ENCODE measurements at places on chromosomes 1 and 21. TPM values are rescaled to one million over a fixed set of nuclear protein-coding genes. Genes with fewer than 3 reads are reported as not detected.

DNA sequence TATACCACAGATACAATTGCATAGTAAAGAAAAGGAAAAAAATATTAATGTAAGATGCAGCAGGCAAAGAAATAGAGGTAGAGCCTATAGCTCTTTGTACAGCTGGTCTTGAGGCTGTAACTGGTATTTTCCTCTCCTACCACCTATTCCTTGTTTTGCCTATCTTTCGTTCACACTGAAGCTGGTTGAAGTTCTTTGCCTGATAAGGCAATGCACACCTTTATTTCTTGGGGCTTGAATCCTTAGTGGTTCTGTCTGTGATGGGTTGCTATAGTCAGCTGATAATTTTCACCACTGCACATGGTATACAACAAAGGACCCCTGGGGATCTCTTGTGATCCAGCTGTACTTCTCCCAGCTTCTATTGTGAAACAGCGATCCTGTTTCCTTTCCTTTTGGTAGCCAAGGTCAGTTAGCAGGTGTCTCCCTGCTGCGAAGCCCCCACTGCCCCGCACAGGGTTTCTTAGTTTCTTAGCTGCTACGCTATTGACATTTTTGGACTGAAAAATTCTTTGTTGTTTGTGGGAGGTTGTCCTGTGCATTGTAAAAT is 9.9 kb upstream of the TSNAX start:
- no peak for DNase-seq

DNA sequence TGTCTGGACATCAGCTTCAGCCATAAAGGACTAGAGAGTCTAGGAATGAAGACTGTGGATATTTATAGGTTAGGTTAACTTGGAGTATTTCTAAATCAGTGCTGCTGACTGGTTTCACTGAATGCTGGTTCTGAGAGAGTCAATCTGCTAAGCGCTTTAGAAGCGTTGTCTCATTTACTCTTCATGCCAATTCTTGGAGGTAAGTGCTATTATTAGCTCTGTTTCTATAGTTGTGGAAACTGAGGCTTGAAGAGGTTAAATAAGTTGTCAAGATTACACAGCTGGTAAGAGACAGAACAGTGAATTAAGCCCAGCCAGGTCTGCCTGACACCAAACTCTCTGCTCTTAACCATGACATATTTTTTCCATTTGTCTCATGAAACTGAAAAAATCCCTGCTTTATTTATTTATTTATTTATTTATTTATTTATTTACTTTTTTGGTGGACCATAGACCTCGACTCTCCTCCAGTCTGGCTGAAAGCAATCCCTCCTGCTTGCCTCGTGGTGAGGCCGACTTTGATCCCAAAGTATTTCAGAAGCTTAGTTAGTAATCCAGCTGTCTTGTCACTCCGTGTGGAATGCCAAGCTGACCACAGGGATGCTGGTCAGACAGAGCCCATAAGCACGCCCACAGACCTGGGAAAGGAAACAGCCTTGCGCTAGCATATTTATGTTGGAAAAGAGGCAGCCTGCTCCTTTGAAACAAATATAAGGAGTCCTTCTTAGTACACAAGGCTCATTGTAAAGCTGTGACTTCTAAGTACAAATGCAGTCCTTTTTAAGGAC is 16.9 kb downstream of the NTMT2 start:
- DNase-seq, result no peak

DNA sequence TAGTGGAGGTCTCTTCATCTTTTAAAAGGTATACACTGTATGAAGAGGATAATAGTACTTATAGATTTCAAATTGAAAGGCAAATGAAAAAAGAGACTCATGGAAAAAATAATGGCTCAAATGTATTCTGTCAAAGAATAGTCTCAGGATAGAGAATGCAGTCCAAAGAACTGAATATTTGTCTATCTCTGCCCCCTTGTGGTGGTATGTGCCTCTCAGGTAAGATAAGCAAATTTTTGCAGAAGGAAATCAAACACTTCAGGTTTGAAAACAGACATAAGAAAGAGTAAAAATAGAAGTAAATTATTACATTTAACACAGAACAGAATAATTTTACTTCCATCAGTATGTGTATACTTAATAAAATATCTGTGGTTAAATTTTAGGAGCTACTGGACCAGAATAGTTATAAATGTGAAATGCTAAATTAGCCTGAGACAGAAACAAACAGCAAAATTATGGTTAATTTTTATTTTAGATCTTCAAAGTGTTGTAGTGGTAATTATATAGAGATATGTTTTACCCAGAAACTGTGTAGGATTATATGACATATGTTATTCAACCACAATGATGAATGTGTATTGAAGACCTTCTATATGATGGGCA is 164.4 kb upstream of the PALMD start:
- DNase-seq, result peak; percentile 12

- no peak for DNase-seq
Measured at GRCh38 chr1:99652881-99653281, 7.0 kb downstream of the PALMD start.

DNA sequence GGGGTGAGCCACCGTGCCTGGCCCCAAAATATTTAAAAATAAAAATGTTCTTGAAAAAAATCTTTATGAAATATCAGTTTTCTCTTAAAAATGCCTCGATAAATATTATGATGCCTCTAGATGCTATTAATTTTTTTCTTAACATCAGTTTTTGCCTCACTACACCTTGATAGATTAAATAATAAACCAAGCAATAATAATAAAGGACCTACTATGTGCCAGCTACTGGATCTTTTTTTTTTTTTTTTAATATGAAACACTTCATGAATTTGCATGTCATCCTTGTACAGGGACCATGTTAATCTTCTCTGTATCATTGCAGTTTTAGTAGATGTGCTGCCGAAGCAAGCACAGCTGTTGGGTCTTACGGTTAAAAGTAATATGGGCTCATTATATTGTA is 17.5 kb upstream of the TBX19 start:
- DNase-seq, result no peak

GRCh38 chr1:94863297-94863911 is 43.2 kb downstream of the SLC44A3 start:
- no peak for DNase-seq

DNA sequence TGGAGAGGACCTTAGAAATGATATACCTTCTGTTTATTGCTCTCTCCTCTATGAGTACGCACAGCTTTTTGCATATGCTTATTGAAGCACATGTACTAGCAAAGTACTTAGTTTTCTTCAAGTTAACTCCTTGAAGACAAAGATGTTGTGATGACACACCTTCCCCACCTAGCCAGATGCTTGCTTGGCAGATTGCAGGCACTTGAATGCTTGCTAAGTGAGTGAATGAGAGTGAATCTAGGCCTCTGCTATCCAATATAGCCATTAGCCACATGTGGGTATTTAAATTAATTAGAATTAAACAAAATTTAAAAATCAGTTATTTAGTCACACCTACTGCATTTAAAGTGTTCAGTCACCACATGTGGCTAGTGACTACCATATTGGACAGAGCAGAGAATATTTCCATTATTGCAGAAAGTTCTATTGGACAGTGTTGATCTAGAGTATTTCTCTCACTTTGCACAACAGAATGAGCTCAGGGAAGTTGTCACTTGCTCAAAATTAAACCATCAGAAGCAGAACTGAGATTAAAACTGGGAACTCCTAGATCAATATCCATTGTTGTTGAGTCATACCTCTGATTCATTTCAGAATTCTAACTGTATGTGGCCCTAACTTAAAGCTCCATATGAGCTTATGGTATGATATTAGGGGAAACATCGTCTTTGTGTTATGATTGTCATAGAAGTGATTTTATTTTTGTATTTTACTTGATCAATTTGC is 8.6 kb upstream of the EEIG2 start:
- peak; percentile 82 for DNase-seq

DNA sequence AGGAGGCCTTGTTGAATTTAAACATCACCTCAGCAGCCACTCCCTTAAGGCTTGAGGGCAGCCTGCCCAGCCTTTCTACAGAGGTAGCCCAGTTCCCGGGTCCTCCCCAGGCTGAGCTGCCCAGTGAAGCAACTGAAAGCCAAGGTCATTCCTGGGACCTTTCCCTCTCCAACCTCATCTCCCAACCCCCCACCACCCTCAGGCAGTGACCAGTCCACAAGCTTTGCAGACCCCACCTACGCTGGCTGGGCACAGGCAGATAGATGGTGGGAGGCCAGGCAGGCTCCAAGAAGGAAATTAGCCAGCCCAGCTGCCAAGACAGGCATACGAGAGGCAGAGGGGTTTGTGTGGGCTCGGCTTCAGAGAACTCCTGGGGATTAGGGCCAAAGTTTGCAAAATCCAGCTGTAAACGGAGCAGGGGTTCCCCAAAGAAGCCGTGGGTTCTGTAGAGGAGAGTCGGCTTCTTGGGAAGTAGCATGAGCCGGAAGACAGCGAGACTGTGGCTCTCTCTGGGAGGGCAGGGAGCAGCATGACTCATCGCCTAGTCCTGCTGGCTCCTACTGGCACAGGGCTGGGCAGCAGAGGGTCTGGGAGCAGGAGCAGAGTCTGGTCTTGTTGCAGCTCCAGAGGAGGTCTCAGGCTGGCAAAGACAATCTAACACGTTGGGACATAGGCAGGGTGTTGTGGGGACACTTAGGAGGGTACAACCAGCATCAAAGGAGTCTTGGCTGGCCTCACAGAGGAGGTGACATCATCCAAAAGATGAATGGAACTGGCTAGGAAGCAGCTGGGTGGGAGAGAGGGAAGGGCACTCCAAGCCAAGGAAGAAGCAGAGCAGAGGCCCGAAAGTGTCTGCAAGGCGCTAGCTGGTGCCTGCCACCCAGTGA is 2.8 kb upstream of the ZC3H12A start:
- peak; percentile 83 for DNase-seq

- peak; percentile 40 for DNase-seq
Measured at GRCh38 chr1:229342656-229343569, at the start of gene CCSAP. Gene CCSAP, minus strand, starts transcription at chr1:229343047. Its CDS starts 582 bp downstream, at chr1:229342465.

GRCh38 chr1:164770131-164770529 is 211.1 kb downstream of the PBX1 start:
- no peak for DNase-seq

DNA sequence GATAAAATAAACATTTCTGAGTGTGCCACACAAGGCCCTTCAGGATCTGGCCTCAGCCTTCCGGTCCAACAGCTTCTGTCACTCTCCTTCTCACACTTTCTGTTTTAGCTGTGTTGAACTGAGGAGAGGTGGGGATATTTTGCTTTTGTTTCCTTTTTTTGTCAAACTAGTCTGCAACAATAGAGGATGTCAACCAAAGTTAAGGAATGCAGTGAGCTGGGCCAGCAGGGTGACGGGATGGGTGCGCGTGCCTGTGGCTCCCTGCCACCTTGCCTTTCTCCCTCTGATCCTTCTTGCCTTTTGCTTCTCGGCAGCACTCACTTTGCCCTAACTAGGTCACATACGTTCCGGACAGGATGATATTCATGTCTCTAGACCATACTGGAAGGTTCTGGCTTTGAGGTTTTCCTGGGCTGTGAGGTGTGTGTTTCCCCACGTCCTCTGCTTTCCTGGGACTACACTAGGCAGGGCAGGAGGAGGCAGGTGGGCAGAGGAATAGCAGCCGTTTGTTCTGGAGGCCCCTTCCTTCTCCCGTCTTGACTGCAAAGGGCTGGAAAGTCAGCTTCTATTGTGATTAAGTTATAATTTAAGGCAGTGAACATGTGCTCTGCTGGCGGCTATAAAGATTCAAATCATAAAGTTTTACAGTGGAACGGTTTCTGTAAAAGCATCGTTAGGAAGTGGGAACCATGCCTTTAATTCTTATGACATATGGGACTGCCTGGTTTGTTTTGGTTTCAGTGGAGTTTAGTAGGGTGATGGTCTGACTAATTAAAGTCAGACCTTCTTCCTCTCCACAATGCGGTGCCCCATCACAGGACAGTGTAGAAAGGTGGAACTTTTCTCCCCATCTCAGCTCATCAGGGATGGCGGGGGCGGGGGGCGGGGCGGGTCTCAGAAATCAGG is 67.8 kb downstream of the RNF220 start:
- DNase-seq, result peak; percentile 15

DNA sequence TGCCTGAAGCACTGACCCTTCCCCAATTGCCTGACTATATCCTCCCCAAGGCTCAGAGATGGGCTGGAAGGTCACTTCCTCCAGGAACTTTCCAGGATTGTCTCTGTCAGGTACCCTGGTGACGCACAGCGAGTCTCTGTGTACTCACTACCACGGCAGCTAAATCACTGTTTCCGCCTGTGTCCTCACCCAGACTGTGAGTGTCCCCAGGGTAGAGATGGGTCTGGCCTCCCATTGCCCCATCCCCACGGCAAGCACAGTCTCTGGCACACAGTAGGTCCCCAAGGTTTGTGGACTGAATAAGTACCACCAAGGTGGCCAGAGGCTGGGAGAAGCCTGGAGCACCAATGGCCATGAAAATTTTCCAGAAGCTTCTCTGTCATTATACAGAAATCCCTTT is 93.8 kb upstream of the RUNX3 start:
- peak; percentile 47 for DNase-seq

GRCh38 chr1:168386949-168387586 is 106.4 kb downstream of the TBX19 start:
- no peak for DNase-seq

GRCh38 chr1:91325456-91325855 is 79.2 kb downstream of the HFM1 start:
- DNase-seq, result no peak

DNA sequence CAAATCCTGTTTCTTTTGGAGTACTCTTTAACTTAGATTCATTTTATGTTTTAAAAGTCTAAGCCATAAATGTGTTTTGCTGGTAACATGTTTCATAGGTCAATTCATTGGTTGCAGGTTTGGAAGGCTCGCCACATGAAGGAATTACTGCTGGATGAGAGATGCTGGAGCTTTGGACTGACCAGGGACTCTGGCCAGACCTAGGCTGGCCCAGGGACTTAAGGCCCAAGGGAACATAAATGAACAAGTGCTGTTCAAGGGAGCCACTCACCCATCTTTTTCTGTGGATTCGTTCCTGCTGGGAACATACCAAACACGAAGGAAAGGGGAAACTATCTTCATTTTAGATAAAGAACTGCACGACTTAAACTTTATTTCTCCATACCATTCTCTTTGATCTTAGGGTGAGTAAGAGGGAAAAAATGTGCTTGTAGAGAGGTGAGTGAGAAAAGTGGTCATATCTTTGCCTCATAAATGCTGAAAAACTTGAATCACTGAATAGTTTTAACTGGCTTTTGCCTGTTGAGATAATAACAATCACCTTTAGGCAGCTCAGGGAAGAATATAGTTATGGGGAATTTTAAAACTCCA is 15.3 kb upstream of the SHCBP1L start:
- DNase-seq, result no peak

DNA sequence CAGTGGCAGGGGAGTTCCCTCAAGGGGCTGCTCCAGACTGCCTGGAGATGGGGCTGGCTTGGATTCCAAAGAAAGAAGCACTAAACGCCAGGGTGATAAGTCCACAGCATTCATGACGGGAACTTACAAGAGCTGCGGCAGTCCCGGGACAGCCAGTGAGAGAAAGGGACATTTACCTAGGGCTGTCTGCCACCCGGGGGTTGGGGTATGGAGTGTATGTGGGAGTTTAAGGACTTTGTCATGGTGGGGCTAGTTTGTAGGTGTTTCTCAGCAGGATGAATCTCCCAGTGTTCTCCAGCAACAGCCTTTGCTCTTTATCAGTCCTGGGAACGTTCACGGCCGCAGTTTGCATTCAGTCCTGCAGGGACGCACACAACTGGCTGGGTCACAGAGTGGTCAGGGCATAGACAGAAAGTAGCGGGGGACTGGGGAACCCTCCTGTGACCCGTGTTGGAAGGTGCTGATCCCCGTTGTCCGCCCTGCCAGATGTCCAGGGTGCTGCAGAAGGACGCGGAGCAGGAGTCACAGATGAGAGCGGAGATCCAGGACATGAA is 41.4 kb upstream of the HMGN1 start:
- no peak for DNase-seq

IRF6 gene
- 0.13 TPM for polyA plus RNA-seq

NEXN gene
- polyA plus RNA-seq, result 3.0 TPM

LRRC71 gene
- not detected for polyA plus RNA-seq

DNASE2B gene
- polyA plus RNA-seq, result not detected

RPS6KA1 gene
- polyA plus RNA-seq, result 116 TPM

MATN1 gene
- not detected for polyA plus RNA-seq

TCEANC2 gene
- 4.1 TPM for polyA plus RNA-seq

FMN2 gene
- not detected for polyA plus RNA-seq

SF3B4 gene
- 52.2 TPM for polyA plus RNA-seq

Data from CD14-positive monocyte (primary cell).